ENCODE measurements at places on chromosomes 4 and X. TPM values are rescaled to one million over a fixed set of nuclear protein-coding genes. Genes with fewer than 3 reads are reported as not detected.
A peak's percentile ranks its signal among the peaks of the same experiment; 100 is the strongest.

- peak; percentile 55 for DNase-seq
- no peaks in the 10 kb centered on the region for H3K4me1 ChIP-seq
- H3K27me3 ChIP-seq, result no peaks in the 10 kb centered on the region
- no peaks in the 10 kb centered on the region for H3K36me3 ChIP-seq
- H3K27ac ChIP-seq, result no peak overlapping the region
Measured at GRCh38 chrX:2351999-2352995, 148.5 kb downstream of the DHRSX start.

DNA sequence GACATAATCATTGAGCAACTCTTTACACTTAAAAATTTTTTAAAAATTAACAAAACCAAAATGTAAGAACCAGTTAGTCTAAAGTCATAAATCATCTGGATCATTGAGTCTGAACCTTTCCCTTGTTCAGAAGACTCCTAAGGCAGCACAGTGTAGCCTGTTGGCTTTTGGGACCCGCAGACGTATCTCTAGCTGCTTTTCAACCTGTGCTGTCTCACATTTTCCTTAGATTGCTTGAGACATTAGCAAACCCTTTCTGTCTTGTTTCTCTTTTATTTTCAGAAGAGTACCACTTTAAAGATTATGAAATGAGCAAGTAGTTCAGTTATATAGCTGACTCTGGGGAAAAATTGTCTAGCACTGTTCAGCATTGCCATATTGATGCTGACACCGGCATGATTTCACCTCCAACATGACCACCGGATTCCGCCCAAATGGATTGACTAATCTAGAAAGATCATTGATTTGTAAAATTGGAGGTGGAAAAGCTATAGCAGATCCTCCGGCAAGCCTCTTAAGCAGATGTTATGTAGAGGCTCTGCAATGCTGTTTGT, 8.9 kb downstream of the TCEANC start:
- no peaks in the 10 kb centered on the region for H3K36me3 ChIP-seq
- no peak overlapping the region for H3K4me3 ChIP-seq
- DNase-seq, result no peak
- H3K4me1 ChIP-seq, result no peaks in the 10 kb centered on the region
- no peaks in the 10 kb centered on the region for H3K27me3 ChIP-seq

- H3K27ac ChIP-seq, result no peak overlapping the region
- no peaks in the 10 kb centered on the region for H3K4me1 ChIP-seq
- no peaks in the 10 kb centered on the region for H3K36me3 ChIP-seq
- no peaks in the 10 kb centered on the region for H3K27me3 ChIP-seq
Measured at GRCh38 chr4:77805840-77806239, 13.3 kb downstream of the CNOT6L start.

DNA sequence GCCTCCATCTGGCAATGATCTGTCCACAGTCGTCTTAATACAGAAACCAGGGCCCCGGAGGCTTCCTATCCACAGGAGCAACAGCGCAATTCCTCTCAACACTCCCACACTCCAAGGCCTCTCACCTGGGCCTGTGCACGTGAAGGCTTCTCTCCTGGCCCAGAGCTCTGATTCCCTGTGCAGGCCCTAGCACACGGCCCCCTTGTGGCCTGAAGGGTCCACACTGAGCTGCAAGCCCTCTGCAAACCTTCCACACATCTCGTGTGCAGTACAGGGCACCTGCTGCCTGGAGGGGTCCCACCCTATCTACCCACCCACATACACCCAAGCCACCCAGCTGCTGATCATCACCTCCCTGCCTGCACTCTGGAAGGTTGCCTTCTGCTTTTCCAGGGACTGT, 150.1 kb upstream of the NUDT10 start:
- no peak overlapping the region for H3K4me3 ChIP-seq
- H3K27me3 ChIP-seq, result no peaks in the 10 kb centered on the region
- H3K36me3 ChIP-seq, result no peaks in the 10 kb centered on the region
- H3K27ac ChIP-seq, result no peak overlapping the region
- no peaks in the 10 kb centered on the region for H3K4me1 ChIP-seq
- peak; percentile 69 for DNase-seq

DNA sequence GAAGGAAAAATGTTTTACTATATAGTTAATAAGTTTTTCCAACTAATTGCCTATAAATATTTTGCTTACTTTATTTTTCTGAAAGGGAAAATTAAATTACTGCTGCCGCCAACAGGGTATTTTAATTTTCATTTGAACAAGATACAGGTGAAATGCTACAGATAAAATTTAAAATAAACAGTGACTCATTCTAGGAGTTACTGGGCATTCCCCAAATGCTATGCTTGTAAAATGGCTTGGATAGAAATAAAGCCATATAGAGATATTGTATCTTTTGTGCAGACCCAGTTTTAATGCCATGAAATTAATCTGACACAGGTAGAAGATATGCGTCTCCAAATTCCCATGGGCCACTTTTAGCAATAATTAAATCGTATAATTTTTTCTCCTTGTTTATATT, 144.5 kb downstream of the NAP1L3 start:
- no peaks in the 10 kb centered on the region for H3K27me3 ChIP-seq
- no peak overlapping the region for H3K27ac ChIP-seq
- no peak for DNase-seq
- no peaks in the 10 kb centered on the region for H3K36me3 ChIP-seq
- no peaks in the 10 kb centered on the region for H3K4me1 ChIP-seq

- H3K27ac ChIP-seq, result no peak overlapping the region
- H3K27me3 ChIP-seq, result no peaks in the 10 kb centered on the region
- no peaks in the 10 kb centered on the region for H3K36me3 ChIP-seq
- H3K4me1 ChIP-seq, result no peaks in the 10 kb centered on the region
Measured at GRCh38 chr4:139241086-139241783, 38.8 kb downstream of the MGARP start.

GRCh38 chr4:139863531-139863930, 197.9 kb downstream of the MGST2 start:
- H3K4me1 ChIP-seq, result peaks cover 2% of the 10 kb centered on the region
- no peak for DNase-seq
- no peak overlapping the region for H3K4me3 ChIP-seq
- H3K36me3 ChIP-seq, result peaks cover 9% of the 10 kb centered on the region
- no peak overlapping the region for H3K27ac ChIP-seq

- no peaks in the 10 kb centered on the region for H3K36me3 ChIP-seq
- H3K27me3 ChIP-seq, result no peaks in the 10 kb centered on the region
- H3K4me3 ChIP-seq, result no peak overlapping the region
- H3K4me1 ChIP-seq, result no peaks in the 10 kb centered on the region
- DNase-seq, result no peak
Measured at GRCh38 chr4:36325499-36325898, 44.1 kb downstream of the DTHD1 start.

- no peak overlapping the region for H3K27ac ChIP-seq
- no peak overlapping the region for H3K4me3 ChIP-seq
- DNase-seq, result peak; percentile 93
- no peaks in the 10 kb centered on the region for H3K4me1 ChIP-seq
Measured at GRCh38 chr4:182862141-182862875, 54.9 kb downstream of the DCTD start.

- peak within 1 kb of the TSS; percentile 77 for H3K4me3 ChIP-seq
- H3K27me3 ChIP-seq, result peaks cover 40% of the 10 kb centered on the region
- no peaks in the 10 kb centered on the region for H3K36me3 ChIP-seq
- H3K27ac ChIP-seq, result no peak within 1 kb of the TSS
Measured at GRCh38 chr4:153759407-153760316, at the start of gene RNF175. RNF175 (minus strand) TSS chr4:153760024; CDS start chr4:153759862, 162 bp downstream.

- no peaks in the 10 kb centered on the region for H3K4me1 ChIP-seq
- H3K27me3 ChIP-seq, result no peaks in the 10 kb centered on the region
- no peak overlapping the region for H3K27ac ChIP-seq
- no peak for DNase-seq
- H3K4me3 ChIP-seq, result no peak overlapping the region
Measured at GRCh38 chrX:7252013-7252610, 104.2 kb upstream of the PUDP start.

DNA sequence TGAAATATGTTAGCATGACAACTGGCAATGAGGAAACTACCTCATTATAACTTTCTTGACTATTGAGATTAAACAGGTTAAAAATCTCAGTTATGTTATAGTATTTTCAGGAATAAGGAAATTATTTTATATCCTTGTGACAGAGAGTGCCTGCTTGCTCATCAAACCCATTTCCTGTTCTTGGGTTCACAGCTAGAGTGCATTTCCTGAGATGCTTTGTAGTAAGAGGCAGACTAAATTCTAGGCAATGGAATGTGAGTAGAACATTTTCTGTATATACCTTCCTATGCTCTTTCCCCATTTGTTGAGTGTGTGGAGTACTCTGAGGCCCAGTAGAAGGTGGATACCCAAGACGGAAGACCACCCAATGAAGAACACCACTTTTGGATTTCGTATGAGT, 96.9 kb upstream of the CASK start:
- H3K27ac ChIP-seq, result no peak overlapping the region
- H3K4me3 ChIP-seq, result no peak overlapping the region
- no peaks in the 10 kb centered on the region for H3K27me3 ChIP-seq
- no peaks in the 10 kb centered on the region for H3K36me3 ChIP-seq
- no peaks in the 10 kb centered on the region for H3K4me1 ChIP-seq

GRCh38 chr4:93657527-93657926, 171.0 kb upstream of the ATOH1 start:
- DNase-seq, result no peak
- H3K27me3 ChIP-seq, result no peaks in the 10 kb centered on the region
- H3K4me3 ChIP-seq, result no peak overlapping the region
- H3K4me1 ChIP-seq, result no peaks in the 10 kb centered on the region

Gene ZRSR2
- total RNA-seq, result 10.4 TPM

Gene ITM2A
- total RNA-seq, result 24.8 TPM

Gene MAGEC1
- total RNA-seq, result not detected

Gene PALLD
- 86.7 TPM for total RNA-seq

Gene FAM120C
- 9.7 TPM for total RNA-seq

Gene ATOH1
- total RNA-seq, result 1.0 TPM

Gene MCF2
- 0.72 TPM for total RNA-seq

Gene BDH2
- 38.0 TPM for total RNA-seq
